ENCODE measurements at places on chromosomes 4 and X. TPM values are rescaled to one million over a fixed set of nuclear protein-coding genes. Genes with fewer than 3 reads are reported as not detected.

Gene MAGEB5
- not detected for total RNA-seq

Gene GPR173
- total RNA-seq, result 1.9 TPM

Gene TIGD4
- 0.19 TPM for total RNA-seq

Gene MAML3
- 16.4 TPM for total RNA-seq

Gene POU4F2
- not detected for total RNA-seq

Gene JCHAIN
- not detected for total RNA-seq

Gene AVPR2
- total RNA-seq, result not detected

Gene IL1RAPL2
- not detected for total RNA-seq

Gene ADH7
- not detected for total RNA-seq

Gene MAGEA10
- total RNA-seq, result not detected
